Activated T-cell treated with anti-CD3 and anti-CD28 coated beads for 48 hours (primary cell): ENCODE measurements at places on chromosomes 4 and X.
A peak's percentile ranks its signal among the peaks of the same experiment; 100 is the strongest.

GRCh38 chr4:77697860-77698590 lies 92.4 kb downstream of the CXCL13 start:
- no peak for DNase-seq

- no peak for DNase-seq
These were observed 173.0 kb downstream of the ANK2 start for GRCh38 chr4:113222471-113222870.

DNA sequence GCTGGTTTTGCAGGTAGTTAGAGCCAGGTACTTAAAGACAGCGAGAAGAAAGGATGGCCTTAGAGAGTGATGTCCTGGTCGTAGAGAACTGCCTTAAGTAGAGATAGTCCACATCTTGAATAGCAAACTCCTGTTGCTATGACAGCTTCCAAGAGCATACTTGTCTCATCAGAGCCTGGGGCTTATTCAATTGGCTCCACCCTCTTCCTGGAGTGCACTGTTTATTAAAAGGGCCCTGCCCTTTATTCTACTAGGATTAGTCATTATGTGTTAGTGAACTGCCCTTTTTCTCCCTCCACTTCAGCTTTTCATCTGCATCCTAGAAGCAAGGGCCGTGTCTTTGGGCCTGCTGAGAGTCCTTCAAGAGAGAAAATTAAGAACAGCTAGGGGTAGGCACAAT lies 94.5 kb upstream of the EOLA2 start:
- DNase-seq, result no peak

DNA sequence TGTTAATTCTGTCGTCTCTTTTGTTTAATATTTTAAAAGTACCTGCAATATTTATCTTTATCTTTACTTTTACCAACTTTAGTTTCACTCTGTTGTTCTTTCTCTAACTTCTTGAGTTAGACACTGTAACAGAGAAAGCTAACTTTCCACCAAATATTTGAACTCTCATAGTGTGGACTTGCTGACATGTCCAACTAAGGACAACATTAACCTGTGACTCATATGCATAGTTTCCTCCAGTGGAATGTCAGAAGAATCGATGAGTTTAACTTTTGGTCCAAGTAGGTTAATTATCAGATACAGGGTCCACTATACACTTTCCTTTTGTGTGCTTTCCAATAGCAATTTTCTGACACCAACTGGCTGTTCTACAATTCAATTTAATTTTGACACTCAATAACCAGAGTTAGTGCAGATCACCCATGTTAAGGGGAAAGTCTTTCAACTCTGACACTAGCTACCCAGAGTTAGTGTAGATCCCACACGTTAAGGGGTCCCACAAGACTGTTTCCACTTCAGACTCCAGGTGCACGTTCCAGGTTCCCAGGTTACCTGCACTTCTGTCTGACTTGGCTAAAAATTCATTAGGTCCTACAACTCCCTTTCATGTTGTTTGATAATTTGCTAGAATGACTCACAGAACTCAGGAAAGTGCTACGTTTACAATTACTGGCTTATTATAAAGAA lies 559.0 kb upstream of the AMOT start:
- DNase-seq, result no peak

DNA sequence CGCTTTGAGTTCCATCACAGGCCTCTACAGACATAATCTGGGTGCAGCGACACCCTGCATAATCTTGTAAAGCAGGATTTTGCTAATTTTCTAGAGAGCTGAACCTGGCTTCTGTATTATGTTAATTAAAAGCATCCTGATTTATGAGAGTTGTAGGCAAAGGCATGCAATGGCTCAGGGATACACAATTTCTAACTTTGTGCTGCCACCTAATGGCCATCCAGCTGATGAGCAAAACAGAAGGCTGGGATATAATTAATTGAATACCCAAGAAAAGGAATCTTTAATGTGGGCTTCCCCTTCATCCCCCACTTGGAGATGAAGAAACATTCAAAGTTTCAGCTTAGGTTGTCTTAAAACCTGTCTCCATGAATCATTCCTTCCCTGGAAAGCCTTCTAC lies 78.1 kb downstream of the BMP15 start:
- no peak for DNase-seq

- DNase-seq, result no peak
These were observed 1.5 kb downstream of the ASMTL start for GRCh38 chrX:1451251-1451660.

DNA sequence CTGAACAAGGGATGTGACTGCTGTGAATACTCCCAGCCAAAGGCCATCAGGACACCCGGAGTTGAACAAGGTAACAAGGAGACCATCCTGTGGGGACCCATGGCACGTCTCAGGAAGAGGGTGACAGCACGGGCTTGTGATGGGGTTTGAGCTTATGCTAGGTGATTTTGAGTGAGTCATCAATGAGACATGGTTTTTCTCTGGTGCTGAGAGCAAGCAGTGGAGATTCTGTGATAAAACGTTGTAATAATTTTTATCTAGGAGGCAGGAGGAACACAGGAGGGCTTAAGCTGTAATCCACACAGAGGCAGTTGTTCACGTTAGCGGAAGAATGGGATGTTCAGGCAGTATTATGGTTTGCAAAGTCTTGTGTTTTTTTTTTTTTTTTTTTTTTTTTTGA lies 36.0 kb downstream of the TRIML1 start:
- DNase-seq, result no peak

- no peak for DNase-seq
These were observed 59.1 kb downstream of the CHRNA9 start for GRCh38 chr4:40394236-40394635.

DNA sequence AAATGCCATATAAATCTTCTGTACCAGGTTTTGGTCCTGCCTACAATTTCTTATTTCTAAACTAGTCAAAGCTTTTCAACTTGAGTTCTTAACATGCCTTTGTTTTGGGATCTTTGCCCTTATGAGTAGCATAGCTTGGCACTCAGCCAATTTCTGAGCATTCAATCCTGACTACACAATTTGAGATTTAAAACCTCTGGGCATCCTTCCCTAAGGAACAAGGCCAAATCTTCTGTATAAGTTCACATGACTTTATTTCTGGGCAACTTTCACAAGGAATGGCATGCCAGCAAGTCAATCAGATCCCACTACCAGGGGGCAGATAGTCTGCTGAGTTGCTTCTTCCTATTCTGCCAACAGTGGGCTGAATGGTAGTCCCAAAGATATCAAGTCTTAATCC lies 254.2 kb downstream of the ADAMTS3 start:
- DNase-seq, result no peak

GRCh38 chr4:137678796-137679195 lies 146.5 kb upstream of the PCDH18 start:
- DNase-seq, result no peak

DNA sequence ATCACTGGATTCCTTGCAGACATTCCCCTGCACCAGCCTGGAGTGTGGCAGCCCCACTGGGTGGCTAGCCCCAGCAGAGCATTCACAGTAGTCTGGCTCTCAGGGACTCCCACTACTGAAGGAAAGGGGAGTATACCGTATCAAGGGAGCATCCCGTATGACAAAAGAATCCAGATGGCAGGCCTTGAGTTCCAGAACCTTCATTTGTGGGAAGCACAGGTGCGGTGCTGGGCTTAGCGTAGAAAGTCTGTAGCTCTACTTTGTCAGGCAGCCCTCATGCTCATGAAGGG lies 79.6 kb downstream of the CENPC start:
- DNase-seq, result no peak

GRCh38 chrX:6095469-6095868 lies 133.2 kb downstream of the NLGN4X start:
- DNase-seq, result no peak

DNA sequence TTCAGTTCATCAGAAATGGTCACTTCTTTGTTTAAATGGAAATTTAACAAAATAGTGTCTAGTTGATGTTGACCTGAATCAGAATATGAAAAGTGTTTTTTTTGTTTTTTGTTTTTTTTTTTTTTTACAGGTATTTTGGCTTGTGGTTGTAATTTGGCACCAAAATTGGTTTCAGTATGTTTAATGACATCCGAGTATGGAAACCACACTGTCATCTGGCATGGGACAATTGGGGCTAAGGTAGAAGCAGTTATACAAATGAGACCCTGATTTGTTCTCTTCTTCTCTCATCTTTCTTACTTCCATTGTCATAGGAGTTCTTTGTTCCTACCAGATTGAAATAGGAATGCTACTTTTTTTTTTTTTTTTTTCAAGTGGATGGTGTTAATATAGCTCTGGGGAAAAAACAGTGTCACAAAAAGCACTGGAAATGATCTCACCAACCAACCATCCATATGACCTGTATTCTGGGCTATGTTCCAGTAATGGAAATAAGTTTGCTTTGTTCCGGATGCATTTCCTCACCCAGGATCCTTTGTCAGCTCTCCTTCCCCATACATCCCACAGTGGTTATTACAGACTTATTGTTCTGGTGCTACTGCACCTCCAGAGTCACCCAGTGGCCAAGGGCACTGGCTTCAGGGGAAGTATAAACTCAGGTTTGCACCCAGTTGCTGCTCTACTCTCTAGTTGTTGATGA lies 95.8 kb downstream of the ATXN3L start:
- no peak for DNase-seq

- no peak for DNase-seq
These were observed 95.3 kb upstream of the CXCL13 start for GRCh38 chr4:77510367-77510766.

DNA sequence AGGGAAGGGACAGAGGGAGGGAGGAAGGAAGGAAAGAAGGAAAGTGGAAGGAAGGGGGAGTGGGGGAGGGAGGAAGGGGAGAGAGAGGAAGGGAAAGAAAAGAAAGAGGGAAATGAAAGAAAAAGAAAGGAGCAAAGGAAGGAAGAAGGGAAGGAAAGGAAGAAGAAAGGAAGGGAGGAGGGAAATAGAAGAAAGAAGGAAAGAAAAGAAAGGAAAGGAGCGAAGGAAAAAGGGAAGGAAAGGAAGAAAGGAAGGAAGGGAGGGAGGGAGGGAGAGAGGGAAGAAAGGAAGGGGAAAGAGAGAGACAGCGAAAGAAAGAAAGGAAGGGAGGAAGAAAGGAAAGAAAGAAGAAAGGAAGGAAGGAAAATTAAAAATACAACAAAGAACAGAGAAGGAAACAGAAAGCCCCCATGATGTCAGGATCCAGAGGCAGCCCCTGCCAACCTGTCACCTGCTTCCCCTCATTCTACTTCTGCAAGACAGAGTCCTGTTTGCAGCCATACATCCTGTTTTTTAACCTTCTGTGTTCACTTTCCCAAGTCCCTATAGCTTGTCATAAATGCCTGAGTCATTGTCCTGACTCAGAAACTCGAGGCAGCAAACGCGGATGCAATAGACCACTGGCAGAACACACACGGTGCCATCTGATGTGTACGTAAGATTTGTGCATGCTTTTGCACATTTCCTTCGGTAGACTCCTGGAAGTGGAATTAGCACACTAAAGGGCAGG lies 77.0 kb upstream of the C4orf50 start:
- DNase-seq, result no peak

GRCh38 chrX:130625386-130625785 lies 223.6 kb downstream of the RBMX2 start:
- no peak for DNase-seq

GRCh38 chr4:66633477-66633876 lies 911.8 kb downstream of the CENPC start:
- no peak for DNase-seq

DNA sequence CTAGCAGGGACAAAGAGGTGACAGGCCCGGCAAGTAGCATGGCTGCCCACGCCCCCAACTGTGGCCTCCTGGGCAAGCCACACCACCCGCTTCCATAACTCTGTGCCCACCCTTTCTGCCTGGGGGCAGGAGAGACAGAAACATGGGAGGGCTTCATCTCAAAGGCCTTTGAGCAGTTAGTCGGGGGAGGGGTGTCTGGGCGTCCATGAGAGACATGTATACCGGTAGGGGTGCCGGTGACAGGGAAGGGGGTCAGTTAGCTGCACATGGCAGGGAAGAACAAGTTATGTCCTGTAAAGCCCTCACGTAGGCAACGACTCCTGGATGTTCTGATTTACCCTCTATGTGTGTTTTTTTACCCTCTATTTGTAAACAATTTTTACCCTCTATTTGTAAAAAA lies 9.3 kb downstream of the PDZD4 start:
- no peak for DNase-seq

GRCh38 chr4:38860788-38861424 lies 4.3 kb upstream of the TLR6 start:
- DNase-seq, result peak; percentile 42

GRCh38 chr4:25862411-25863346 lies at the start of gene SEL1L3:
Gene SEL1L3 (minus strand): TSS chr4:25862988. CDS start chr4:25862836, 152 bp downstream.
- DNase-seq, result peak; percentile 65
